ENCODE measurements at places on chromosomes 5 and 9. TPM values are rescaled to one million over a fixed set of nuclear protein-coding genes. Genes with fewer than 3 reads are reported as not detected.

- DNase-seq, result no peak
These were observed 96.0 kb downstream of the ANXA2R start for GRCh38 chr5:42943931-42944631.

GRCh38 chr5:167753725-167754490, 537.5 kb upstream of the WWC1 start:
- no peak for DNase-seq

GRCh38 chr5:2866662-2867372, 115.3 kb upstream of the IRX2 start:
- no peak for DNase-seq

GRCh38 chr5:153793699-153794098, 245.0 kb downstream of the FAM114A2 start:
- no peak for DNase-seq

Gene LSM11
- 6.4 TPM for total RNA-seq

Gene DIRAS2
- total RNA-seq, result 0.18 TPM

Data from glomerular endothelial cell (primary cell).